ENCODE measurements at places on chromosomes 6 and 20.

- peak; percentile 74 for DNase-seq
These were observed at the start of gene ZBTB2 for GRCh38 chr6:151391471-151392413. Gene ZBTB2 (minus strand): TSS chr6:151391559. CDS start chr6:151373637, 17,922 bp downstream.

DNA sequence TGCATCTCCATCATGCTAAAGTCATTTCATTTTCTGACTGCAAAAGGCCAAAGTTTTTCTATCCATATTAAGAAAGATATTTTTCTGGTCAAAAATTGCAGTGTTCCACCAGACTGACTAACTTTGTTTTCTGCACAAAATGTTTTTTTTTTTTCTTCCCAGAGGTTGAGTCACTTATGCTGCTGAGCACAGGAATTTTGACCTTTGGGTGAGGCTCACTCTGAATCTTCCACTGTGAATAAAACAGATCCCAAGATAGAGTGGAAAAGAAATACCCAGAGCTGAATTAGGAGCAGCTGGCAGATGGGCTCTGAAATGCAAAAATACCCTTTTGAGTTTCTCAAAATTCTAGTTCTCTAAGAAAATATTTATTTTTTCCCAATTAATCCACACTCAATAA lies 996.8 kb downstream of the KIF16B start:
- DNase-seq = no peak

DNA sequence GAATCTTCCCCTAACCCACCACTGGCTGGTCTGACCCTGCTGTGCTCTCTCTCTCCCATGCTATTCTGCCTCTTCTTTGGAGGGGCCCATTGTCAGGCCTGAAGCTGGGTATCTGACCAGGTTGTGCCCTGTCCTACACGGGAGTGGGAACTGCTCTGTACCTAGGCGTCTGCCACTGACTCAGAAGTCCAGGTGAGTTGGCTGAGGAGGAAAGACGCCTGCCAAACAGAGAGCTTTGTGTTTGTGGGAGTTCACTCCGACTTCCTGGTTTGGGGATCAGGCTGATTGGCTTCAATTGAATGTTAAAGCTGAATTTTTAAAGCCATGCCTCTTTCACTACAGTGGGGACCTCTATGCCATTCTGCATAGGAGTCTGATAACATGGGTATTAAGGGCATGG lies 136.0 kb downstream of the CCDC170 start:
- DNase-seq = no peak

GRCh38 chr6:6723921-6724538 lies 135.5 kb downstream of the LY86 start:
- no peak for DNase-seq

DNA sequence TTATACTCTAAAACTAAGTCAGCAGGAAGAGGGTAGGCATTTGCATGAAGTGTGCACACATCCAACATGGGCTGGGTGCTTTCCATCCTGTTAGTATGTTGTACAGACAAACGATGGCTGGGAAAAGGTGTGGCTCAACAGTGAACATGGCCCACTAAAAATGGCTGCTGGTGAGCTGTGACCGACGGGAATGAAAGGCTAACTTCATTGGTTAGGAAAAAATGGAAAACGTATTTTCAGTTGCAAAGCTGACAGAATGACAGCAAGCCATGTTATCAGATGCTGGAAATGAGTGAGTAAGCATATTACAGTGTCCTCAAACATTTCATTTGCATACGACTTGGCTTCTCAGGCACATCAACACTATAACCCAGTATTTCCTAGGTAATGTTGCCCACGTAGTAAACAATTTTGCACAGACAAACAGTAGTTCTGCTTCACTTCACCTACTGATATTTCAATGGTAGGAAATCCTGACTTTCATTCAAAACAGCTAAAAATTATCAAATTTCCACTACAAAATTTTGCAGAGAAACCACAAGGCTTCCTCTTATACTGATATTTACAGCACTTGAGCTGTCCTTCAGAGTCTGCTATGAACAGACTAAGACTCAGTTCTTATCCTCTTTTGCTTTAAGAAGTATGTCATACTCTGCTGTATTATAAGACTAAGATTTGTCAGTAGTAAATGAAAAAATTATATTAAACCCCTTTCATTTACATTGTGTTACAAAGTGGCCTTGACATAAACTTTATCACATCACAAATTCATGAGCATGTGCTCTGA lies 98.9 kb downstream of the IRF4 start:
- no peak for DNase-seq

- no peak for DNase-seq
These were observed 26.4 kb upstream of the GCM1 start for GRCh38 chr6:53175027-53175426.

DNA sequence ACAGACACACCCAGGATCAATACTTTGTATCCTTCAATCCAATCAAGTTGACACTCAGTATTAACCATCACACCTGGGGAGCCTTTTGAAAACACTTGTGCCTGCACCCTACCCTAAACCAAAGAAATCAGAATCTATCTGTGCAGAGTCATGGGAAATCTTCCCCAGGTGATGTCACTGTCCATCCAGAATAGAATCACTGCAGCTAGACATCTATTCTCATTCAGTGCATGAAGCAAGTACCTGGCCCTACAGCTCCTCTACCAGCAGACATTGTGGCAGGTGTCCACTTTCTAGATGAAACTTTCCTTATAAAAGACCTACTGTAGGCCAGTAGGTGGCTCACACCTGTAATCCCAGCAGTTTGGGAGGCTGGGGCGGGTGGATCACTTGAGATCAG lies 262.4 kb upstream of the MARCKS start:
- DNase-seq = no peak

- DNase-seq = no peak
These were observed 33.9 kb upstream of the ALDH8A1 start for GRCh38 chr6:134983823-134984222.

GRCh38 chr6:137156650-137157049 lies 16.8 kb downstream of the IL22RA2 start:
- DNase-seq = no peak

- no peak for DNase-seq
These were observed 19.9 kb downstream of the PLN start for GRCh38 chr6:118567974-118568373.

DNA sequence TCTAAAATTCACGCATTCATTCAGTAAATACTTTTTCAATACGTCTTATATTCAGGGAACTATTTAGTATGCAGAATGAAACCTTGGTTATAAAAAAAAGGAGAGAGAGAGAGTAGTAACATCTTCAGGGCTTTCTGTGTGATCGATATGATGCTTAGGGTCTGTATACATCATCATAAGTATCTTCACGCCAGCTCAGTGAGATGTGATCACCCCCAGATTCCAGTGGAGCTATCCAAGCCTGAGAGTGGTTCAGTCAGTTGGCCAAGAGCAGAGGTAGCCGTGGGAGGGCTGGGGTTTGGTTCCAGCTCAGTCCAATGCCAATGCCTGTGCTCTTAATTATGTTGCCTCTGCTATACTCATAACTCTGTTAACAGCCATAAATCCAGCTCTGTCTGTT lies 8.6 kb downstream of the CD83 start:
- DNase-seq = no peak

- no peak for DNase-seq
These were observed 39.2 kb downstream of the PSMG4 start for GRCh38 chr6:3297909-3298308.

DNA sequence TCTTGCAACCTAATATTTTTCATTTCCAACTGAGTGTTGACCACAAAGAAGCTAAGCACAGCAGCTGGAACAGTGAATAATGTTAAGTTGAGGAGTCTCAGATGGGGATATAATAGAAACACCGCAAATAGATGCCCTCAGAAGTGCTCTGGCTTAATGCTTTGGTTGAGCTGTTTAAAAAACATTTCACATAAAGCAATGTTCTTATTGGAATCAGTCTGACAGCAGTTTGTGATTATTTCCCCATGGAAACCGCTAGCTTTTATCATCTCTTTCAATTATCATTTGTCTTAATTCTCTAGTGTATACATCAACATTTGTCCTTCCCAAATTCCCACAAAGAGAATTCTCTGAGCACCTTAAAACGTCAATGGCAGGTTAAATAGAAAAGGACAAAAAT lies 30.8 kb downstream of the METTL24 start:
- DNase-seq = no peak

DNA sequence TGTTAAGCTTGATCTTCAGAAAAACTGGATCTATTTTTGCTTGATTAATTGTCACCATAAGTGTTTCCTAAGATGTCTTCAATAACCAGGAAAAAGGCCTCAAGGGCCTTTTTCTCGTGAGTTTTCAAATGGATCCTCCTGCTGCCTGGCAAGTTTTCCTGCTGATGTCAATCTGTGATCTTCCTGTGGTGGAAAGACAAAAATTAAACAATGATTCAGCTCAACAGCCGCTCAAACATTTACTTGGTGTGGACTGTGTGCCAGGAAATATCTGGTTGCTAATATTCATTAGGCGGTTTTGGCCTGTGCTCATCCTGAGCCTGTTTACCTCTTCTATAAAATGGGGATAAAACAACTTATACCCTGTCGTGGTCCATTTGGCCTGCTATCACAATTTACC lies 35.4 kb upstream of the SSTR4 start:
- no peak for DNase-seq

- no peak for DNase-seq
These were observed 13.7 kb downstream of the C6orf132 start for GRCh38 chr6:42128460-42129359.

DNA sequence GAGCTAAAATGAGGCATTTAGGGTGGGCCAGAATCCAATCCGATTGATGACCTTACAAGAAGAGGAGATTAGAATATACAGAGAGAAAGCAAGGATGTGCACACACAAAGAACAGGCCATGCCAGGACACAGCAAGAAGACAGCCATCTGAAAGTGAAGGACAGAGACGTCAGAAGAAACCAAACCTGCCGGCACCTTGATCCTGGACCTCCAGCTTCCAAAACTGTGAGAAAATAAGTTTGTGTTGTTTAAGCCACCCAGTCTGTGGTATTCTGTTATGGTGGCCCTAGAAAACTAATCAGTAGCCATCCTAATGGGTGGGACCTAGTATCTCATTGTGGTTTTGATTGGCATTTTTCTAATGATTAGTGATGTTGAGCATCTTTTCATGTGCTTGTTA lies 39.7 kb upstream of the ME1 start:
- DNase-seq = no peak

GRCh38 chr20:667351-668034 lies 8.1 kb downstream of the SCRT2 start:
- DNase-seq = peak; percentile 56

DNA sequence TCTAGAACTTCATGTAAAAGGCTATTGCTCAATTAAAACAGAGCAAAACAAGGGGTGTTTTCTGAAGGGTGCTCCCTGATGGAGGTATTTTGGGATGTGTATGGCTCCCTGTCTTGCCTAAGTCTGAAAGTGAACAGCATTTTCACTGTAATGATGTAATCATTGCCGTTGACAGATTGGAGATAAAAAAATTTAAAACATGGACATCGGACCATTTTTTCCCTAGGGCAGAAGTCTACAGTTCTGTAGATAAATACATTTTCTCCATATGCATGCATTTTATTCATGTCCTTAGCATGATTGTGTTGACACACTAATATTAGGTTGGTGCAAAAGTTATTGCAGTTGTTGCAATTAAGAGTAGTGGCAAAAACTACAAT lies 85.1 kb upstream of the ATXN1 start:
- DNase-seq = no peak

DNA sequence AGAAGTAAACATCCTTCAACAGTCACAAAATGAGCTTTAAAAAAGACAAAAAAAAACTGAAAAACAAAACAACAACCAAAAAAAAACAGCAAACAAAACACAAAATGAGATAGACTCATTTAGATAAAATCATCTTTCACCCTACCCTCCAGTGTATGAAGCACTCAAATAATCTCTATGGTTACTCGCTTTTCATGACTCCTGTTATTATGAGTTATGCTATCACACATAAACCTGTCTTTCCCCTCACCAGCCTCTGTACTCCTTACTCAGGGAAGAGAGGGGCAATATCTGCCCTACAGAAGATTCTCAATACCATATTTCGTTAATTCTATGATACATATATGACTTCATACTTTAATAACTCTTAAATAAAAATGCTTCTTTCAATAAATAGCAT lies 158.2 kb downstream of the TPBG start:
- no peak for DNase-seq

DNA sequence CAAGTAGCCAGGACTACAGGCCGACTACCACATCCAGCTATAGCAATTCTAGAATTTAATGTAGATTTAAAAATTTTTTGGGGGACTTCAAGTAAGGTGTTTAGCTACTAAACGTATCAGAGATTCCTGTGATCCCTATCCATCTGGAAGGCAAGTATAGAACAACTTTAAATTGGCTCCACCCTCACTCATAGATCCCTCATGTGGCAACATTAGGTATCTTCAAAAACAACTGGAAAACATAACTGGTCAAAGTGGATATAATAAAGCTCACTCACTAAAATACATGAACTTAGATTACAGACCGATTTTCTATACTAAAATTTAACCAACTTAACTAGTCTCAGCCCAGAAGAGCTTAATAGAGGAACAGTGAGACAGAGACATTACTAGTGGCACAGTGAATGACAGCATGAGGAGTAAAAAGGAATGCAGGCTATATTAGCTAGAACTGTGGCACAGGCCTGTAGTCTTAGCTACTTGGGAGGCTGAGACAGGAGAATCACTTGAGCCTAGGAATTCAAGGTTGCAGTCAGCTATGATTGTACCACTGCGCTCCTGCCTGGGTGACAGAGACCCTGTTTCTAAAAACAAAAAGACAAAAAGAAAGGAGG lies 14.7 kb downstream of the NUP153 start:
- DNase-seq = no peak
